ENCODE measurements at places on chromosomes 2 and 18.
A peak's percentile ranks its signal among the peaks of the same experiment; 100 is the strongest.

DNA sequence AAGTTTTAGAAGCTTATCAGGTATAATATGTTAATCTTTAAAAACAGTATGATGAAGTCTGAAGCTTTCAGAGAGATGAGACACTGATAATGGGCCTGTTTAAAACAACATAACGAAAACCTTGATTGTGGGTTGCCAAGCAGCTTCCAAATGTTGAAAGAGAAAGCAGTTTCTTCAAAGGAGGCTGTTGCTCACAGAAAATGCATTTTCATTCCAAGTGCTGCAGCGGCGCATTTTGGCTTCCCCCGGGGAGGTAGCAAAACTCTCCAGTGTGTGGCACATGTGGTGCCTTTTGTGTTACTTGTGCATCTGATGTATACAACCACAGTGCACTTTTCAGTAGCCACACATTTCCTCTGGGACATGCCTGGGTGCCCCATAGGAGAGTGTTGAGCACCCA, 66.1 kb downstream of the TMEFF2 start:
- no peak for DNase-seq

DNA sequence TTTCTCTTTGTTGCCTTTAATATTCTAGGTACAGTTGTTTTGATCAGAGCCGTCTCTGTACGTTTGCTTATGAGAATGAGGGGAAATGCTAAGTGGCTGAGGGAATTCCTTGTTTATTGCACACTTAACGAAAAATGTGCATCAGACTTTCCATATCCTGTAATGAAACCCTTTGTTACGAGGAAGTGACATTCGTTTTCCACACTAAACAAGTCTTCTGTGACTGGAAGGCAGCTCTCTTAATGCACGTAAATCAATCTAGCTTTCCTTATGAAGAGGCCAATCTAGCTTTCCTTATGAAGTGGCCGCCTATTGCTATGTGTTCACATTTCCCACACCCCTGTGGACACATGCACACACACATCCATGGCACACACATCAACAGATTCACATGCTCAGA, 186.2 kb downstream of the SNTG2 start:
- DNase-seq, result no peak

DNA sequence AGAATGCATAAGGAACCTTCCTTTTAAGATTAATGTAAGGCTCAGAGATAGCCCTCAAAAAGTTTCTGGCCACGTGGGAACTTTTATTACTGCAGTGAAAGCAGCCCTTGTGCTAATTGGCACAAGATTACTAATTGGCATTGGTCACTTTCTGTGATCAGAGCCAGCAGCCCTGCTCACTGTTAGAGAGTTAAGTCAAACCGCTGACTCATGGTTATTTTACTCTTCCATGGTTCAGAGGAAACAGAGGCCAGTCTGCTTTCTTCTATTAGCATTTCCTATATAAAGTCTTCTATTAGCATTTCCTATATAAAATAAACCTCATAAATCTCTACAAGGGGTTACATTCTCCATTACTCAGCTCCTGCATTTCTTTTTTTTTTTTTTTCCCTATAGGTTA, 1.5 kb upstream of the SLC35G4 start:
- DNase-seq, result no peak

GRCh38 chr2:14944562-14945346, 312.2 kb downstream of the LRATD1 start:
- peak; percentile 11 for DNase-seq

GRCh38 chr18:56853961-56854360, 202.8 kb downstream of the WDR7 start:
- DNase-seq, result no peak

- no peak for DNase-seq
Measured at GRCh38 chr2:227228061-227228667, 63.7 kb downstream of the COL4A3 start.

DNA sequence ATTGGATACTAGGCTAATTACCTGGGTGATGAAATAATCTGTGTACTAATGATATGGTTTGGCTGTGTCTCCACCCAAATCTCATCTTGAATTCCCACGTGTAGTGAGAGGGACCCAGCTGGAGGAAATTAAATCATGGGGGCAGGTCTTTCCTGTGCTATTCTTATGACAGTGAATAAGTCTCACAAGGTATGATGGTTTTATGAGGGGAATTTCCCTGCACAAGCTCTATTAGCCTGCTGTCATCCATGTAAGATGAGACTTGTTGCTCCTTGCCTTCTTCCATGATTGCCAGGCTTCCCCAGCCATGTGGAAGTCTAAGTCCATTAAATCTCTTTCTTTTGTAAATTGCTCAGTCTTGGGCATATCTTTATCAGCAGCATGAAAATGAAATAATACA, 394.1 kb upstream of the SYT4 start:
- no peak for DNase-seq

DNA sequence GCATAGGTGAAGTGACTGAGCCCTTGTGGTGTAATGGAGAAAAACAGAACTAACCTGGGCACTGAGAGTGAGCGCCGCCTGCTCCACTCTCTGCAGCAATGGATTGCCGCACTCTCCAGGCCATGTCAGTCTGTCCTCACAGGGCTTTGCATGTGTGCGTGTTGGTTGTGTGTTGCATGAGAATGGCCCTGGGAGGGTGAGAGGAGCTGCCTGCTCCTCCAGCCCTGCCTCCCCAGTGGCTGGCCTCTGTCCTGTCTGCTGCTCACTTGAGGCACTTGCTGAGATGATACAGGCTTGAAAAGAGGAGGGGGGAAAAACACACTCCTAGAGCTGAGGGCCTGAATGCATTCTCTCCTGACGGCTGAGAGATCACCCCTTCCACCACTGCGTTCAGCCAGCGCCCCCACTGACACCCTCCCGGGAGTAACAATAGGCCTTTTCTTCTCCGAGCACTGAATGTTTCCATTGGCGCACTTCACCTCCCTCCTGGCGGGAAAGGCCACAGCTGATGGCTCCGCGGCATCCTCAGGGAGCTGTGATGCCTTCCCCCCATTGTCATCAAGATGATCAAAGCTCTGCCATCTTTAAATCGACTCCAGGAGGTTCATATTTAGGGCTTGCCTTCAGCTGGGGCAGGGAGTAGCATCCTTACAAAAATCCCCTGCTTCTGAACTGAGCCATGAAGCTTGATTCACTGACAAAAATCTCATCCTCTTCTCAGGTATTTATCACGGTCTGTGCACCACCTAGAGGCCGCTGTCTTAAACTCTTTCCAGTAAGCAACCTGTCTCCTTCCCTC, 49.9 kb upstream of the DAPL1 start:
- no peak for DNase-seq

- DNase-seq, result no peak
Measured at GRCh38 chr2:29463181-29463900, 348.1 kb downstream of the CLIP4 start.

GRCh38 chr2:73651591-73652230, 9.5 kb upstream of the NAT8 start:
- DNase-seq, result no peak

GRCh38 chr2:63590626-63591408, 2.1 kb downstream of the MDH1 start:
- no peak for DNase-seq

DNA sequence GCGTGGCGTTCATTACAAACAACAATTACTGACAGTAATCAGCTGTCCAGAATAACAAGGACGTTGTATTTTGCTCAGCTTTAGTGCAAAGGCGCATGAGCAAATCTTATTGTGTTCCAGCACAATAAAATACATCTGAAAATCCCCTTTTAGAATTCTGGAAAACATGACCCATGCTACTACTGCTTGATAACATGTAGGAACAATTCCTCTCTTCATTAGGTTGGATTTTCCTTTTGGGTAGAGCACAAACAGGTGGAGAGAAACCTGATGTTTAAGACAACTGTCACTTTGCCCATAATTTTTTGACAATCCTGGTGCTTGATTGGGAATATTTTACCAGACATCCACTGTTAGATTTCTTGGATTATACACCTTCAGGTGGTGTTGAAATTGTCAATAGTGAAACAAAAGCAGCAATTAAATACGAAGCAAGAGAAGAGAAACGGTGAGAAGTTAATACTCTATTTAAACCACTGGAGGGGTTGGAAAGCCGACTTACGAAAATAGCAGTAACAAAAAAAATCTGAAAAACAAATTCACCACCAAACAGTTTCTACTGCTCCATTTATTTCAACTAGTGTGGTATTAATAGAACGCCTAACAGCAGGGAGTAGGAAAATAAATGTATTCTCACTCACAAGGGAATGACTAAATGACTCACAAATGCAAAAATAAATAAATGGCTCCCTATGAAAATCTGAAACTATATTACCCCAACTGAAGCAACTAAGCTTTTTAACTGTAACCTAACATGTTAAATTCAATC, 102.7 kb downstream of the CPO start:
- DNase-seq, result no peak

GRCh38 chr2:8456151-8457091, 225.4 kb upstream of the ID2 start:
- DNase-seq, result no peak

DNA sequence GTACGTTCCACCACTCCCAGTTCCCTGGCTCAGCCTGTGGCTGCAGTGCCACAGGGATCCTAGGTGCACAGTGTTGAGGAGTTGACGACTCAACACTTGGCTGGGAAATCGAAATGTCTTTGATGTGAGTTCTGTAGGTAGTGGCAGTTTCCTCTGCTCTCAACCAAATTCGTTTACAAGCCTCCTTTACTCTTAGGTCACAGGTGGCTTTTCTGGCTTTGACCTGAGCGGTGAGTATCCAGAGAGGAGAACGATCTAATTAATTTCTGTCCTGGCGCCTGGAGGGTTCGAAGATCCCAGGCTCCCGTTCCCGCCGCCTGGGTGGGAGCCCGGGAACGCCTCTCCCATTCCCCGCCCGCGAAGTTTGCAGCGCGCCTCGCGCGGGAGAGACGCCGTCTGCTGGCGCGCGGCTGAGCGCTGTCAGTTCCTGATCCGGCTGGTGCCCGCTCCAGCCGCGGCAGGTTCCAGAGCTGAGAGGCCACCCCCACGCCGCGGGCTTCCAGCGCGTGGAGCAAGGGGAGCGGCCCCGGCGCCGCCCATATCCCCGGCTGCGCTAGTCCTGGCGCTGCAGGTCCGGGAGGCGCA, at the start of gene LAMA3:
Gene LAMA3 (plus strand): TSS at position 423 of the 585 bp plus-strand sequence. CDS start 231 bp downstream, outside the sequence.
- DNase-seq, result no peak

GRCh38 chr2:19036091-19036490, 322.3 kb downstream of the OSR1 start:
- DNase-seq, result no peak

DNA sequence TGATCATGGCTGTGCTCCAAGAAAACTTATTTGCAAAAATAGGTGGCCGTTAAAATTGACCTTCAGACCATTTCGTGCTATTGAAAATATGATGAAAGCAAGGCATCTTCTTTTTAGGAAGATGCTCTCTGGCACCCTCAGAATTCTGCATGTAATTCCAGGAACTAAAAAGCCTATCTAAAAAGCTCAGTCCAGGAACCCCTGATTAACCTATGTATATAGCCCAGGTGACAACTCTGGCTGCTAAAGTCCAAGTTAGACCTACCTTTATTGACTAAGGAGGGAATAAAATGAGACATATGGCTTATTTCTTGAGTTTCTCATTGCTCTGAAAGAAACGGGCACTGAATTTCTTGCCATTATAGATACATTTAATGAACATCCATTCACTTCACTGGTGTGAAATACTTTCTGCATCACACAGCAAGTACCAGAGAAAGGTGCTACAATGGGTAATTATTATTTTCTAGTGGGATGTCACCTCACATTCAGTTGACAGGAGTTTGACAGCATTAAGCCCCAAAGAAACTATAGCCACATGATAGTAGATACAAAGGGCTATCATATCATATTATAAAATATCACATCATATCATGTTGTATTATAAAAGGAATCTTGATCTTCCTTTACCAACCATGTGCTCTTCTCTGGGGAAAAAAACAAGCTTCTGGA, 83.8 kb downstream of the EPHA4 start:
- DNase-seq, result no peak

GRCh38 chr2:160570376-160570775, 76.8 kb upstream of the RBMS1 start:
- no peak for DNase-seq

DNA sequence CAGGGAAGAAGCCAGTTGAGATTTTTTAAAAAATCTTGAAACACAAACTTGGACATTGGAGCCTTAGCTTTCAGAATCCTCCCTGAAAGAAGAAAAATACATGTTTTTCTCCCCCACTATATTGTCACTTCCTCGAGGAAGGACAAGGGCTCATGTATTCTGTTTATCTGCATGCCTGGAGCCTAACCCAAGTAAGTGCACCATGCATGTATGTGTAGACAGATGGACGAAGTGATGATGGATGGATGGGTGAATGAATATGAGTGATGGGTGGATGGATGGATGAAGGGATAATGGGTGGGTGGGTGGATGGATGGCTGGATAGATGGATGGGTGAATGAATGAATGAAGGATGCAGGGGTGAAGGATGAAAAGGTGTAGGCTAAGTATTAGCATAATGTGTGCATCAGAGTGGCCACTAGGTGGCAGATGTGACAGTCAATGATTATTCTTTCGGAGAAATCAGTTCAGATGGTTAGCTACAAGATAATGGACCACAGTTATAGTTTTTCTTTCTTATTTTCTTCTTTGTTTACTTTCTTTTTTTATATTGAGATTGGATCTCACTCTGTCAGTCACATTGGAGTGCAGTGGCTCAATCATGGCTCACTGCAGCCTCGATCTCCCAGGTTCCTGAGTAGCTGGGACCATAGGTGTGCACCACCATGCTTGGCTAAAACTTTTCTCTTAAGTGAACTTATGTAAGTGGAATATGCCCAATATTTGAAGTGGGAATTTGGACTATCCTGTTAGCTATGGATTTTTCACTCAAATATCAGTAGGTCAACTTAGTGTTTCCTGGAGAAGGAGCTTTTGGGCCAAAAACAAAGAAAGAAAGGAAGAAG, 18.5 kb upstream of the CCDC93 start:
- DNase-seq, result no peak

DNA sequence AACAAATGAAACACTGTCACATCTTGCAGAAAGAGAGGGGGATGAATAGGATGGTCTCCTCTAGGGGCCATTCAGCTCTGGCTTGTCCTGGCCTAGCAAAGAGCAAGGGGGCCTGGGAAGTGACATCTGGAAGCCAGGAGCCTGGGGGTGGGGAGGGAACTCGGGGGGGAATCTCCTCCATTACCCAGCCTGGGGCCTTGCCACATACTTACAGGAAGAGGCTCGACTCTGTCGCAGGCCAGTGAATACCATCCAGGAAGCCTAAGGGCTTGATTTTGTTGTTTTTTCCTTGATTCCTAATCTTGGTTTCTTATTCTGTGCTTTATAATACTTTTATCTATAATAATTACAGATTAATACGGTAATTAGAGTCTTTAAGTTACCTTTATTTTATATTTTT, 797.5 kb upstream of the ID2 start:
- no peak for DNase-seq

GRCh38 chr18:48844271-48844670, 106.5 kb downstream of the SMAD7 start:
- DNase-seq, result no peak

DNA sequence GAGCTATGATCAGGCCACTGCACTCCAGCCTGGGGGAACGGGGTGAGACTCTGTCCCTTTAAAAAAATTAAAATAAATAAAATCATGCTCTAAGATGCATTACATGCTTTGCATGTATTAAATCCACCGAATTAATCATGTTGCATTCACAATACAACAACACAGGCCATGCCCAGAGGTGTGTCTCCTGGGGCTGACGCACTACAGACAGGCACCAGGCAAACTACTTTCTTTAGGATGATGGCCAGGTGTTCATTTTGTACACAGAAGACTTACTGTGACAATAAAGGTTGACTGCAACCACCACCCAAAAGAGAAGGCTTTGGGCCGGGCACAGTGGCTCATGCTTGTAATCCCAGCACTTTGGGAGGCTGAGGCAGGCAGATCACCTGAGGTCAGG, 226.8 kb upstream of the PXDN start:
- no peak for DNase-seq

GRCh38 chr2:11778923-11779757, 32.7 kb downstream of the LPIN1 start:
- DNase-seq, result peak; percentile 36
